HTR-8/SVneo (cell line): ENCODE measurements at places on chromosomes 12 and 14.

DNA sequence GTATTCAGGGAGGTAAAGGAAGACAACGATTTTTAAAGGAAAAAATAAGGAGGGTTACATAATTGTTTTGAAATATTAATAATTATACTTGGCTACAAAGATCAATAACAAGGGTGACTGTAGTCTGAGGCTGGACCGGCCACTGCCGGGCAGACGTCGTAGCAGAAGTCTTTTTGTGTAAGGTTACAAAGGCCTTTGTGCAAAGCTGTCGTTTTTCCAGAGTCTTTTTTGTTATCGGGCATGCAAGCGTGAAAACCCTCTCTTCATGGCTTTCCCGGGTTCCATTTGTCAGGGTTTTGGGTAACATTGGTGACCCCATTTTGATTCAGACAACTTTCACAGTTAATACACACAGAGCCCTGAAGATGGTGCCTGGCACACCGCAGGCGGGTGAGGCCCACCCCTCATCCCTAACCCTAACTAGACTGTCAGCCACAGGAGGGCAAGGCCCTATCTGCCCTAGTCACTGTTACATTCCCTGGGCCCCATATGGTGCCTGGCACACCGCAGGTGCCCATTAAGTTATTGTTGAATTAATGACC is 31.3 kb downstream of the RILPL1 start:
- no peak for DNase-seq

GRCh38 chr12:67035121-67035520 is 234.0 kb upstream of the CAND1 start:
- DNase-seq = no peak

- DNase-seq = peak; percentile 41
Observed at GRCh38 chr14:100434911-100435438, 111.8 kb downstream of the SLC25A47 start.

- DNase-seq = no peak
Observed at GRCh38 chr12:56126732-56127239, 1.3 kb upstream of the ESYT1 start.

- DNase-seq = no peak
Observed at GRCh38 chr14:66281036-66281776, 205.0 kb upstream of the CCDC196 start.

DNA sequence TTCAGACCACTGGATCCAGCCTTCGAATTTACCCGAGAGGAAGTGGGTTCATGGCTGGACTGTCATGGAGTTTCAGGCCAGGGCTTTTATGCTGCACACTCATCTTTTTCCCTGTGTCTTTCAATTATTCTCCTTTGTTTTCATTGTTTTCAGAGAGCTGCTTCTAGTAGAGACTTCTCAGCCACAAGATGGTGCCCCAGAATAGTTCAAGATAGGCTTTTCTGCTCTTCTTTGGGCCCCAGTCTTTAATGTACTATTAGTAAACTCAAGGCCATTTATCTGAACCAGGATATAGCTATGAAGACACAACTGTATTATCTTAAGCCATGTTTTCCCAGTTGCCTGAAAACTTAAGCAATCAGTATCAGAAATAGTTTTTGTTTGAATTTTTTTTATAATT is 30.4 kb upstream of the PSMA6 start:
- DNase-seq = no peak

- no peak for DNase-seq
Observed at GRCh38 chr12:31011746-31012566, 61.7 kb upstream of the DDX11 start.

DNA sequence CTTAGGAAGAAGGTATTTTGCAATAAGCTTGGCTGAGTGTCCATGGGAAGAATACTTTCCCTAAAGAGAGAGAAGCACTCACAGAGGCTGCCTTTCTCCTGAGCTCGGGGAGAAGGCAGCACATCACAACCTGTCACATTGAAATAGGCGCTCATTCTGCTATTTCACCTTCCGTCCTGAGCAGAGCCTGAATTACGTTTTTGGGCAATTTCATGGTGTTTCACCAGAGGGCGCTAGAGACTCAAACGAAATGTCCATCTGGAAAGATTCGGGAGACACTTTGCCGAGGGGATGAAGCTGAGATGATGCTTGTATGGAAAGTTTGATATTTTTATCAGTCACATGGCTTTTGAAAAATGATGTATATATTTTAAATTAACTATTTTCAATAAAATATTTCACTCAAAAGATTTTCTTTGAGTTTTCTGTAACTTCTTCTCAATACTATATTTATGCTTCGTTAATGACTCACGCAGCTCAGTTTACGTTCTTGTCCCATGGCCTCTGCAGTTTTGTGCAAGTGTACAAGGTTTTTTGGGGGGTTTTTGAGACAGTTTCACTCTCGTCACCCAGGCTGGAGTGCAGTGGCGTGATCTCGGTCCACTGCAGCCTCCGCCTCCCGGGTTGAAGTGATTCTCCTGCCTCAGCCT is 17.4 kb upstream of the B4GALNT3 start:
- DNase-seq = peak; percentile 78

DNA sequence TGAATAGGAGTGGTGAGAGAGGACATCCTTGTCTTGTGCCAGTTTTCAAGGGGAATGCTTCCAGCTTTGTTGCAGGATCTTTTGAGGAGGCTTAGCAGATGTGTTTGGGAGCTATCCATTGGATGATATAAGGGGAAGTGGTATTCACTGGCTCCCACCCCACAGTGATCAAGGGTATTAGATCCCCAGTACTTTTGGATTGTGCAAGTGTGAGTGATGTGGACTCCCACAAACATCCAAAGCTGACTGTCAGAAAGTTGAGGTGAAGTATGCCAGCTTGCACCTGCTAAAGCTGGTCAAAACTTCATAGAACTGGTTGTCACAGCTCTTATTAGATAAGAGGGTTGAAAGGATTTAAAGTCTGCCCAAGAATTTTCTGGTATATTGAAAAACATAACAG is 110.1 kb upstream of the BTG1 start:
- no peak for DNase-seq

DNA sequence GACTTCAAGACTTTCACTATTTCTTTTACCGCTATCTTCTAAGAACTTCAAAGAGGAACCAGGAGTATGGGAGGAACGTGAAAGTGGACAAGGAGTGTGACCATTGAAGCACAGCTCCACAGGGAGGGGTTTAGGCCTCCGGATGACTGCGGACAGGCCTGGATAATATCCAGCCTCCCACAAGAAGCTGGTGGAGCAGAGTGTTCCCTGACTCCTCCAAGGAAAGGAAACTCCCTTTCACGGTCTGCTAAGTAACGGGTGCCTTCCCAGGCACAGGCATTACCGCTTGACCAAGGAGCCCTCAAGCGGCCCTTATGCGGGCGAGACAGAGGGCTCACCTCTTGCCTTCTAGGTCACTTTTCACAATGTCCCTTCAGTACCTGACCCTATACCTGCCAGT is 267.0 kb downstream of the RPL10L start:
- DNase-seq = no peak

DNA sequence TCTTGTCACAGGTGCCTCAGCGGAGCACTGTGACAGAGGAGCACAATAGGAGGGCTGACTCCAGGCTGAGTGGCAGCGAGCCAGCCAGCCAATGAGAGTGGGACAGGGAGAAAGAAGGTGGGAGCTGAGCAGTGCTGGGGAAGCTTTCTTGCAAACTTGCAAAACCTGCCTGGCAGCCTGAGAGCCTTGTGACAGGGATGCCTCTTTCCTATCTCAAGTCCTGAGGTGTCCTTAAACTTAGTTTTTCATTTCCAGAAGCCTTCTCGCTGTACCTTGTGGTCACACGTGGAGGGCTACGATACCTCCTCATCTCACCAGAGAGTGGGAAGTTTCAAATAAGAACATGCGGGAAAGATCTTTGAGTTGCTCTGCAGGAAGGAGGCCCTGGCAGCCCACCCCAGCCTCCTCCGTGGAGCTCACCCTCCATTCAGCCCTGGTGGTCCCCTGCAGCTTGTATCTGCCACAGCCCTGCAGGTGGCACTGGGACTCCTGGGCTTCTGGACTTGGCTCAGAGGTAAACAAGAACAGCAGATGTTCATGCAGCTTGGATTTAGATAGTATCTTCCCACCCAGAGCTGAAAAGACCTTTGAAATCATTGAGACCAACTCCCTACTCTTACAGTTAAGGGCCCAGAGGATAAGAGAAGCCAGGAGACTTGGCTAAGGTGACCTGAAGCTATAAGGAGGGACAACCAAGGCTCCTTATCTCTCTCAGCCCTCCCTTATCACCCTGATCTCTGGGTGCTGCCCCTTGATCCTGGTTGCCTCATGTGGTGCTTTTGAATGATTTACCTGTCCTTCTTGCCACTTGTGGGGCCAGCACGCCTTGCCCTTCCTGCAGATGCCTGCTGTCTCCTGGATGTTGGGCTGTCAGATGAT is 153.5 kb upstream of the MAX start:
- no peak for DNase-seq

- no peak for DNase-seq
Observed at GRCh38 chr14:101365329-101366158, 195.8 kb upstream of the DIO3 start.

- DNase-seq = no peak
Observed at GRCh38 chr12:121889274-121889624, 659 bp downstream of the PSMD9 start.

DNA sequence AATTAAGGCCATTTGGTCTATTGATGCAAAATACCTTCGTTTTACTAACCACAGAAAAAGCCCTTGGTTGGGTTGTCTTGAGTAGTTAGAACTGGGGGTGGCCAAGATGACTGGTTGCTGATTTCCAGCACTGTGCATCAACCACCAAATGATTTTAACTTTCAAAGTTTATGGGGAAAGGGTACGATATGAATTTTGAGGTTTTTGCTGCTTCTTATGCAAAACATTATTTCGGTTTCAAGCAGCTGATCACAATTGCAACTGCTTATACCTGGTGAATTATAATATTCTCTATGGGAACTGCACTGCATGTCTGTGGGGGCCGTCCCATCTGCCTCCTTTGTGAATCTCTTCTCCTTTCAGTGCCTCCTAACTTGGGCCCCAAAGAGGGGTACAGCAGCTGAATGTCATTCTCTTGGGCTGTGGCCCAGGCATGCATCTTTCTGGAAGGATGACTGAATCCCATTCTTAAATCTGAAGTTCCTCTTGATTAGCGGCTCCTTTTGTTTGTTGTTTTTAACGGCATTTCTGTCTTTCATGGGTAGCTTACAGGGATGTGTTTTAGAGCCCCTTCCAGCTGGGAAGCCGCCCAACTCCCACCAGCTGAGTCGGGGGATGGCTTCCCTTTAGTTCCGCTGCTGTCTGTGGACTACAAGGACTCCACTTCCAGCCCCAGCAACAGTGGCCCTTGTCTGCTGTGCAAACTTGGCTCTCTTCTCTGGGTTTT is 479.8 kb downstream of the ZFP36L1 start:
- no peak for DNase-seq

DNA sequence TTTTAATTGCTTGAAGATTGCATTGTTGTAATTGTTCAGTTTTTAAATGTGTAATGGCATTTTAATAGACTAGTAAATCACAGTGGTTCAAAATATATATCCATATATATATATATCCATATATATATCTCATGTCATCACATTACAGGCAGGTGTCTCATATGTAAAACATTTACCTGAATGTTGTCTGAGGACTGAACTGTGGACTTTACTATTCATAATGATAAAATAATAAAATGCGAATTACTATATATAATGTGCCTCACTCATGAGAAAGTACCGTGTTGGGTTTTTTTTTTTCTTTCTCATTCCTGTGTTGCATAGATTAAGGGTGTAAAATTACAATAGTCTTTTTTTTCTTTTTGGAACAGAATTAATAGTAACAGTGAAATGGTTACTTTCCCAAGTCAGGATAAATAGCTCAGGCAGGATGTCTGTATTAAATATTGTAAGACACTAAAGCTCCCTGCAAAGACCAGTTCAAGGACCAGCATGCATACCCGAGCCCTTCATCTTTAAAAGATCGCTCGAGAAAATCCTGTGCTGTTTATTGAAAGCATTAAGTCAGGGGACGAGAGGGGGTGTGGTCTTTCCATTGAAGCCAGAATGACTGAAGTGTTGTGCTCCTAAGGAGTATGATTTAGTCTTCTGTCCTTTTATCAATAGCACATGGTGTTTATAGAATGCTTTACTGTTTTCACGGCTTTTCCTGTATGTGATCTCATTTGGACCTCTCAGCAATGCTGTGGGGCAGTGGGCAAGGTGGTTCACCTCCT is 173.5 kb downstream of the CRADD start:
- DNase-seq = no peak

DNA sequence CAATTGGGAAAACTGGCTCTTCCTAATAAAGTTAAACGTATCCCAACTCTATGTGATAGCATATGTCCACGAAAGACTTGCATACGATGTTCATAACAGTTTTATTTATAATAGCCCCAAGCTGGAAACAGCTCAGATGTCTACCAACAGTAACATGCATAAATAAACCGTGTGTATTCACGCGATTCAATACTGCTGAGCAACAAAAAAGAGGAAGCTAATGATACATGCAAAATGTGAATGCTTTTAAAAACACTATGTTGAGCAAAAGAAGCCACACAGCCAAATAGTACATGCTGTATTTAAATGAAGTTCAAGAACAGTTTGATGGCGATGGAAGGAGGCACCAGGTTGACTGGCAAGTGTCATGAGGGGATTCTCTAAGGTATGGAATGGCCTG is 55.7 kb downstream of the TRIM9 start:
- DNase-seq = no peak

DNA sequence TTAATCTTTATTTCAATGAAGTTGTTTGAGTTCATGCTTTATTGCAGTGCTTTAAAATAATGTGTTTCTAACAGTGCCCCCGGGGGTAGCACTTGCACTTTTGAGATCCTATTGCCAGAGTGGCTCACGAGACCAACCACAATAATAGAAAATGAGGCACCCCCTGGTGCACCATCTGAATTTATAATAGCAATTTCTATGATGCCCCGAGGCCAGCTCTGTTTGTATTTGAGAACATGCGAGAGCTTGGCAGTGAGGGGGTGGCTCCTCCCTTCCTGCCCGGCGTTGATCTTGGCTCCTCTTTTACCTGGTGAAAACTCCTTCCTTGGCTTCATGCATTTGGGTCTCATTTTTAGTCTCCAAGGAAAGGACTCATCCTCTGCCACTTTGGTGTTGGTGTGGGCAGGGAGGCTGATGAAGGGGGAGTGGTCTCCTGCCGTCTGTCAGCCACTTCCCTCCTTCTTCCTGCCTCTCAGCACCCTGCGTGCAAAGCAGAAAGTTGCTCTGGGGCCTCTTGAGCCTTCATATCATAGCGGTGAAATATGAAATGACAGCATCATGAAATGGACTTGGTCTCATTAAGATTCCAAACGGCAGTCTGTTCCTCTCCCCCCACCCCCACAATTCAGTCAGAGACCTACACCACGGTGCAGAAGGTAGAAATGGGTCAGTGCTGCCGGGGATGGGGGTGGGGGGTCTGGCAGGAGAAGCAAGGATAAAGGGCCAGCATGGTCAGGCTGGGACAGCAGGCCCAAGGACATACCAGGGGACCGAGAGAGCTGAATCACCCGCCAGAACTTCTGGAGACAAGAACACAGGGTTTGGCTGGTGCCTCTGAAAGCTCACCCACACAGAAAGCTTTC is 17.7 kb upstream of the NRXN3 start:
- no peak for DNase-seq

- peak; percentile 15 for DNase-seq
Observed at GRCh38 chr12:89671469-89671868, 37.2 kb downstream of the ATP2B1 start.
